ENCODE measurements at places on chromosomes 12 and 14.
A peak's percentile ranks its signal among the peaks of the same experiment; 100 is the strongest.

DNA sequence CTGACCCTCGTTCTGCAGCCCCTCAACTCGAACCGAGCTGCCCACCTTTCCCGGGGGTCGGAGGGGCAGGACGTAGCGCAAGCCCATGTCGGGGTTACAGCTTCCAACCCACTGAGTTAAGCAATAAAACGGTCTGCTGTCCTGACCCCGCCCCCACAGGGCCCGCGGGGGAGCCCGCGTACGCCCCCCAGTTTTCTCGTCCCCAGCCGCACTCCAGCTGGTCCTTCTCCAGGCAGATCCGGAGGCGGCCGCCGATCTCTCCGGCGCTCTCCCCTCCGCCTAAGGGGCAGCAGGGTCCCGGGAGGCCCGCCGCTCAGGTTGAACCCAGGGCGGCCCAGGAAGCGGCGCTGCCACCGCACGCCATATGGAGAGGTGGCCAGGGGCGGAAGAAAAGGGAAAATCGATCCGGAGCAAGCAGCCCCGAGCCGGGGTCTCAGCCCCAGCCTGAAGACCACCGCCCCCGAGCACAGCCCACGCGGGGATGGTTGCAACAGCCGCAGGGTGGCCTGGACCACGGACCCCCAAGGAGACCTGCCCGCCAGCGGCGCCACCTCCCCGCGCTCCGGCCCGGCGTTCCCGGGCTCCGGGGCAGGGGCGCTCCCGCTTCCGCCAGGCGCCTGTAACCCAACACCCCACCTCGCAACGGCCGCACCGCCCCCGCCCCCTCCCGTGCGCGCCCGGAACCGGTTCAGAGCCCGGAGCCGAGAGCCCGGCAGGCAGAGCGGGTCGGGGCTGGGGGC lies 760 bp downstream of the ACTN1 start:
- peak; percentile 68 for DNase-seq

DNA sequence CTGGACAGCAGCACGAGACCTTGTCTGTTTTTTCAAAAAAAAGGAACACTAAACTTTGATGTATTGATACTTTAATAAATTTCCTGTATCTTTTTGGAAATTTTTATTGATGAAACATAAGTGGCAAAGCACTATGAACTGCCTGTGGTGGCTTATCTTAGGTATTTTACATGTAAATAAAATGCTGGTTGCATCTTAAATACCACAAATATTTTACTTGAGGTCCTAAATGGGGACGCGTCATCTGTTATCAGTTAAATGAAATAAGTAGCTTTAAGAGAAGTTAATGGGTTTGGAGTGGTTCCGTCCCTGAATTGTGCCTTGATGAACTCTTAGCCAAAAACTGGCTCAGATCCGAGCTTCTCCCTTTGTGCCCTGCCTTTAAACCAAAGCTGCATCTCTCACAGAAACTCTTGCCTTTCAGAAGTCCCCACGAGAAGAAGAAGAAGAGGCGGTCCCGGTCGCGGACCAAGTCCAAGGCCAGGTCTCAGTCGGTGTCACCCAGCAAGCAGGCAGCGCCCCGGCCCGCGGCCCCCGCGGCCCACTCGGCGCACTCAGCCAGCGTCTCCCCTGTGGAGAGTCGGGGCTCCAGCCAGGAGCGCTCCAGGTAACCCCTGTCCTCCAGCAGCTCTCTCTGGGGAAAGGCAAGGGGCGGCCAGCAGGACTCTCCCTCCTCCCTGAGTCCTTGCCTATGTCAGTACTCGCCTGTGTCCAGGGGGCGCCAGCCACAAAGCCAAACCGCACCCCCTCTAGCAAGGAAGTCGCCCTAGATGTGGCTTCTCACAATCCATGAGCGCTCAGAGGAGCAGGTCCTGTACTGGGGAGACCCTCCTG lies 31.2 kb upstream of the MMP17 start:
- no peak for DNase-seq

GRCh38 chr12:54716261-54716660 lies 68.1 kb upstream of the DCD start:
- DNase-seq = no peak

DNA sequence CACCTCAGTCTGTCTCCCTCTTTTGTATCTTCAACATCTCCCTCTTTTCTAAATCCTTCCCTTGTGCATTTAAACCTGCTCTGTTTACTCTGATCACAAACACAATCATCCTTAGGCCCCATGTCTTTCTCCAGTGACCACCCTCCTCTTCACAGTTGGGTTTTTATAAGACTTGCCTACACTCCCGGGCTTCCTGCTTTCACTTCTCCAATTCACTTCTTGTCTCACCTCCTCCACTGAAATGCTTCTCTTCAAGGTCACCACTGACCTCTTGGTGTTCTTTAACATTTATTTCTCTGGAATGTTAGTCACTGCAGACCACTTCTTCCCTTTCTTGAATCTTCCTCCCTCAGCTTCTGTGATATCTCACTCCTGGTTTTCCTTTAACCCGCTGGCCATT lies 8.7 kb upstream of the SMCO2 start:
- DNase-seq = no peak

GRCh38 chr12:15044471-15044870 lies 71.6 kb downstream of the PDE6H start:
- DNase-seq = no peak

DNA sequence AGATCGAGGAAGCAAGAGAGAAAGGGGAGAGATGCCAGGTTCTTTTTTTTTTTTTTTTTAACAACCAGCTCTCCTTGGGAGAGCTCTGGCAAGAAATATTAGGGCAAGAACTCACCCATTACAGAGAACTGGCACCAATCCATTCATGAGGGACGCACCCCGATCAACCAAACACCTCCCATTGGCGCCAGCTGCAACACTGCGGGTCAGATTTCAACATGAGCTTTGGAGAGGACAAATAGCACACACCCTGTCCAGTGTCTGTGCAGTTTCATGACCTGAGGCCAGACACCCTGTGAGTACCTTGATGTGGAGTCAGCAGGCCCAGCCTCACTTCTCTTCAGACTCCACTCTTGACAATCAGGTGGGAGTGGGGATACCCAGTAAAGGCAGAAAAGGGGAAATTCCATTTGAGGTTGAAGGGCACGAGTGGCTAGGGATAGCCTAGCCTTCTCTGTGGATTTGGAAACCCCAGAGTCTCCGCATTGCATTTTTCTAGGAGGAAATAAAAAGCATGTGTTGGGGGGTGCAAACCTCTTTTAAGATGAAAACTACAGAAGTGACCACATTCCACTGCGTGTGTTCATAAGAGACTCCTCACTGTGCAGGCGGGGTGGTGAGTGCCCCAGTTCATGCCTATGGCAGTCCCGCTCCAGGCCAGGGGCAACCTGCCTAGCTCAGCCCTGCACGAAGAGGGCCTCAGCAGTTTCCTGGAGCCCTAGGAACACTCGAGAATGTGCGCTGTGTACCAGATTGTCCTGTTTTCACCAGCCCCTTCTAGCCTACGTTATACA lies 42.4 kb upstream of the GPATCH2L start:
- DNase-seq = no peak

DNA sequence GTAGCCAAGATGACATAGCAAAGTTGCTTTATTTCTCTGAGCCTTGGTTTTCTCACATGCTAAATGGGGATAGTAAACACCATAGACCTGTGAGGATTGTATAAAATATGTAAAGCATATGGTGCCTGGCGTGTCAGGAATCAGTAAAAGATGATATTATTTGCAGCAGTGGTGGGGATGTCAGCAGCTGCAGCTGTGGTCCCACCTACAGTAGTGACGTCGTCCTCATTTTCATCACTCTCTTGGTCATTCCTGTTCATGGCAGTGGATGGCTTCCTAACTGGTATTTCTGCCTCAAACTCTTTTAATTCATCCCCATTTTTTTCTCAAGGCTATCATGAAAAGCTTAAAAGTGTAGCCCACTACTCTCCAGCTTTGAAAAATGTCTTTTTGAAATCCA lies 12.1 kb downstream of the BMAL2 start:
- no peak for DNase-seq

GRCh38 chr14:62216121-62216520 lies 453.9 kb downstream of the SNAPC1 start:
- DNase-seq = no peak

DNA sequence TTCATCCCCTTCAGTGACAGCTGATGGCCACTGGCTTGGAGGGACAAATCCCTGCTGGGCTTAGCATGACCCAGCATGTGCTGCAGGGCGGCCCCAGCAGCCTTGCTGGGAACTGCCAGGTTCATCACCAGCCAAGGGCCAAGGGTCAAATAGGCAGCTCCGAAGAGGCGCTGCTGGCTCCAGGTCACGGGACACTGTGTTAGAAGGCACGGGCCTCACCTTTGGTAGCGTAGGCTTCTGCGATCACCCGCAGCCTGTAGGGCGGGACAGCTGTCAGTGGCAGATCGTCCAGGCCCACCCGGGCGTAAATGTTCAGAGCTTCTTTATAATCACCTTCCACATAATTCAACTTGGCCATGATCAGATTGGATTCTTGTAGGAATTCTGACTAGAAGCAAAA lies 35.7 kb downstream of the TTC7B start:
- no peak for DNase-seq

DNA sequence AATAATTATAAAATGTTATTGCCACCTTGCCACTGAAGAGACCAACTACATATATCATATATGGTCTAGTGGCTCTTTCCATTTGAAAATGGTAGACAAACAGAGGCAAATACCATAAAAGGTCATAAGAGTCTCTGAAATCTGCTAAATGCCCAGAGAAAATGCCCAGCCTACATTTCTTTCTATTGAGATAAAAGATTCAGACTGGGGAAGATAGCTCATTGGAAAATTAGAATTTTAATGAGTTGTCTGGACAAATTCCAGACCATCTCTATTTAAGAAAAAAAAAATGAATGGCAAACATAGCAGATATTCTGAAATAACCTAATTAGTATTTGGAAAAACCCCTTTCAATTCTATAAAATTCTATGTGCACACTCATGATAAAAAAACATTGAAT lies 79.9 kb upstream of the BBS10 start:
- no peak for DNase-seq

DNA sequence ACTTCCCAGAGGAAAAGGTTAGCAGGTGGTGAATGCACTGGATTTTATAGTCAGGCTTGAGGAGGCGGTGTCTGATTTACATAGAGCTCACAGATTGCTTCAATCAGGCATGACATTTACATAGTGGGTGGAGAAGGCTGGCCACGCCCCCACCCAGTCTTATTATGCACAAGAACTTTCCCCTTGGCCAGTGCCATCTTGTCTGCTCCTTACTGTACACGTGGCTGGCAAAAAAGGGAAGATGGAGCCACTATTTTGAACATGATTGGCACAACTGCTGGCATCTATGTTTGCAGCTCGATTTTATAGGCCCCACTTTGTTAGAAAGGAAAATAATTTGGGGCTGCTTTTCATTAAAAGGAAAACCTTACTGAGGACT lies 10.9 kb upstream of the LGMN start:
- DNase-seq = no peak

DNA sequence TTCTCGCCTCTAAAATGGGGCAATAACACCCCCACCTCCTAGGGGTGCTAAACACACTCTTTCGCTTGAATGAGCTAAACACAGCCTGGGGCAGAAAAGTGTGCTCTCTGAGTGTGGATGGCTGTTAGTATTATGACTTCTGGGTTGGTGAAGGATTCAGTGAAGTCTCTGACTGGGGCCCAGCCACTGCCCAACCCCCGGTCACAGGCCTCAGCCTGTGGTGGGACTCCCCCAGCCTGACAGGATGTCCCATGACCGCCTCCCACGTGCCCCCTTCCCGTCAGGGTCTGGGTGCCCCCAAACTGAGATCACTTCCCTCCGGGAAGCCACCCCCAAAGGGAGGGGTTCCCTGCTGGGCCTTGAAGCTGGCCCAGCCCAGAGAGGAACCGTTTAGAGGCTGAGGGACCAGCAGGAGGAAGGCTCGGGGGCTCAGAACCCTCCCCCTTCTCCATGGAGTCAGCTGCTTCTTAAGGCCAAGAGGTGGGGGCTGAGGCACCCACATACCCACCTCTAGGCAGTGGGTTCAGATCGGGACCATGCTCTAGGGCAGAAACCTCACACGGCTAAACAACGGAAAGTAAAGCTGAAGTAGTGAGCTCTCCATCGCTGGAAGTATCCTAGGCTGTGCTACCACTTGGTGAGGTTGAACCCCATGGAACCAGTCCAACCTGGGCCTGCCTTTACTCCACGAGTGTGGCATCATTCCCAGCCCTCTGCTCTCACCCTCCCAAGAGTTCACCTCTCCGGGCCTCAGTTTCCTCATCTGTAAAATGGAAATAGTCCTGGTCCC lies 13.8 kb downstream of the DTX1 start:
- no peak for DNase-seq

- peak; percentile 31 for DNase-seq
These were observed 125.3 kb upstream of the PRMT8 start for GRCh38 chr12:3365463-3366411.

- DNase-seq = no peak
These were observed 20.6 kb downstream of the RERG start for GRCh38 chr12:15200641-15201040.

GRCh38 chr14:24110060-24110459 lies 4.5 kb upstream of the DCAF11 start:
- DNase-seq = no peak

GRCh38 chr14:47226877-47227520 lies 448.4 kb downstream of the MDGA2 start:
- DNase-seq = no peak

DNA sequence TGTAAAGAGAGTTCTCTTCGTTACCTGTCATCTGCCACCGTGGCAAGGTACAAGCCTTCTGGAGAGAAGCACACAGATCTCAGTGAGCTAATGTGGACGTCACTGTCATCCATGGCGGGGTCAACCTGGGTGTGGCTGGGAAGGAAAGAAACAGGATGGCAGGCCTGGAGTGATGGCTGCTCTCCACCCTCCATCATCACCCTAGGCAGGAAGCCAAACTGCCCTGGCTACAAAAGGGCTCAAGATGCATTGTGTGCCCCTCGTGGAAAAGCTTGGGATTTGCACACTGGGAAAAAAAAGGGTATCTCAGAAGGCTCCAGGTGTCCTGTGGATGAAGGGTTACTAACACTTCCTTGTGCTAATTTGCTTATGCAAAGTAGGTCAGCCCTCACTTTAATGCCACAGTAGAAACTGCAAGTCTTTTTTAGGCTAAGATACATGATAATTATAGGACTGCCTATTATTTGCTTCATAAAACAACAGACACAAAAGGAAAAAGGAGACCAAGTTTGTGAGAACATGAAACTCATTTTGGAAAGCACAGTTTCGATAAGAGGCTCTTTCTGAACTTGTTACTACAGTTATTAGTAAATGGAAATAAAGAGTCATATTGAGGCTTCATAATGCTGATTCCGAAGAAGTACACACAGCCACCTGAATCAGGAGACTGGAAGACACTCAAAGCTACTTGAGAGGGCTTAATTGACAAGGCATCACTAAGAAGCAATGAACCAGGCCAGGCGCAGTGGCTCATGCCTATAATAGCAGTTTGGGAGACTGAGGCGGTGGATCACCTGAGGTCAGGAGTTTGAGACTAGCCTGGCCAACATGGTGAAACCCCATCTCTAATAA lies 18.9 kb downstream of the RFC5 start:
- no peak for DNase-seq
